Ovary (tissue), 10 donors: ENCODE measurements at places on chromosomes 3 and 15. TPM values are rescaled to one million over a fixed set of nuclear protein-coding genes. Genes with fewer than 3 reads are reported as not detected.

Gene PDZRN3
- polyA plus RNA-seq: 79.7 TPM

Gene NR2E3
- polyA plus RNA-seq: not detected

Gene TMEM212
- not detected for polyA plus RNA-seq

Gene H1-8
- not detected for polyA plus RNA-seq

Gene NLGN1
- polyA plus RNA-seq: 1.2 TPM

Gene SH3BP5
- 157 TPM for polyA plus RNA-seq

Gene TFDP2
- 25.7 TPM for polyA plus RNA-seq

Gene NRG4
- polyA plus RNA-seq: 1.0 TPM

Gene CPN2
- 1.6 TPM for polyA plus RNA-seq

Gene ADAM10
- polyA plus RNA-seq: 60.2 TPM

Gene NXPE3
- 7.1 TPM for polyA plus RNA-seq

Gene ANAPC13
- 104 TPM for polyA plus RNA-seq

Gene ACKR2
- polyA plus RNA-seq: 2.7 TPM

Gene GP9
- not detected for polyA plus RNA-seq

Gene ATP13A5
- not detected for polyA plus RNA-seq

Gene RARRES1
- 30.1 TPM for polyA plus RNA-seq

Gene CPB1
- polyA plus RNA-seq: 5.0 TPM

Gene TMEM45A
- polyA plus RNA-seq: 11.8 TPM

Gene MEX3B
- polyA plus RNA-seq: 5.2 TPM

Gene ZKSCAN7
- polyA plus RNA-seq: 7.8 TPM

Gene ZPLD1
- polyA plus RNA-seq: 0.20 TPM

Gene GOLGA8J
- not detected for polyA plus RNA-seq

Gene BNC1
- polyA plus RNA-seq: 0.47 TPM

Gene KCNH8
- 0.05 TPM for polyA plus RNA-seq

Gene RBP2
- polyA plus RNA-seq: 0.13 TPM

Gene FBXO40
- polyA plus RNA-seq: 0.63 TPM

Gene KBTBD13
- 0.10 TPM for polyA plus RNA-seq

Gene GALNT15
- polyA plus RNA-seq: 28.5 TPM

Gene GOLGA6L4
- 4.2 TPM for polyA plus RNA-seq

Gene GPR27
- polyA plus RNA-seq: 9.2 TPM

Gene MCF2L2
- 0.39 TPM for polyA plus RNA-seq

Gene CTXND1
- 0.17 TPM for polyA plus RNA-seq

Gene IMPG2
- 0.22 TPM for polyA plus RNA-seq

Gene CHDH
- 0.88 TPM for polyA plus RNA-seq

Gene HEMK1
- polyA plus RNA-seq: 7.7 TPM

Gene RLBP1
- not detected for polyA plus RNA-seq

Gene BCHE
- 23.1 TPM for polyA plus RNA-seq

Gene RETNLB
- not detected for polyA plus RNA-seq

Gene IDH2
- 27.4 TPM for polyA plus RNA-seq

Gene TCTA
- 63.0 TPM for polyA plus RNA-seq

Gene LINGO1
- polyA plus RNA-seq: 3.6 TPM

Gene CCR1
- 2.1 TPM for polyA plus RNA-seq

Gene PDCD7
- 29.8 TPM for polyA plus RNA-seq

Gene RASL12
- 19.1 TPM for polyA plus RNA-seq

Gene AGBL1
- polyA plus RNA-seq: 0.02 TPM

Gene PTH1R
- polyA plus RNA-seq: 3.8 TPM

Gene SLC22A13
- polyA plus RNA-seq: not detected

Gene VEPH1
- polyA plus RNA-seq: 0.48 TPM

Gene MOBP
- polyA plus RNA-seq: 1.0 TPM
